ENCODE measurements at places on chromosomes 3 and 15.
A peak's percentile ranks its signal among the peaks of the same experiment; 100 is the strongest.

DNA sequence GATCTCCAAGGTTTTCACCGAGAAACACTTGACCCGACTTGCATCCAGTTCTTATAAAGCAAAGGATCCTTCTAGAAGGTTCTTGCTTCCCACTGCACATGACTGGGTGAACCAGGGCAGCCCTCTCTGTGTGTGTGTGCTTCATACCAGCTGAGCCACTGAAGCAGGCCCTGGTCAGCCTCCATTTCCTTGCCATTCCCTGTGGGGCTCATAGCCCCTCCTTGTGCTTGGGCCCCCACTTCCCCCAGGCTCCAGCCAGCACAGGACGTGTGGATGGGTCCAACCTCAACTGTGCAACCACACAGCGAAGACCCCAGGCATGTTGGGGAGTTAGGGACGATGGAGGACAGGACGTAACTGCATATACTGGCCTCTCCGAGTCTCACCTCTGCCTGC, 15.5 kb downstream of the KLF15 start:
- H3K4me1 ChIP-seq = no peaks in the 10 kb centered on the region
- no peak overlapping the region for H3K27ac ChIP-seq
- no peak overlapping the region for H3K4me3 ChIP-seq
- no peak for DNase-seq

DNA sequence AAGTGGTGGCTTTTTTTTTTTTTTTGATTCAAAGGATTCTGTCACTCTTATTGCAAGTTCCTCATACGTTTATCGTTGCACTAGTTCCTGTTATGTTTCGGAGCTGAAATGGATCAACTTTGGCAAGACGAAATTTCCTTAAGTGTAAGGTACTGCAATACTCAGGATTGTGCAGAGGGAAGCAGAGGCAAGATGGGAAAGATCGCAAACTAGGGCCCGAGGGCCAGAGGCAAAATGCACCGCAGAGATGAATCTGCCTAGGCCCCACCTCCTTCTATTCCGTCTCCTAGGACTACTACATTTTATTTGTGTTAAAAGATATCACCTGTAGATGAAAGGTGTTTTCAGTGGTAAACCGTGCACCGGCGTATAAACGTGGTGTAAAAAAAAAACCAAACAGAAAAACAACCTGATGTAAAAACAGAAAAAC, 331 bp downstream of the RNU6-1 start:
- peak overlapping the region; percentile 99 for H3K27ac ChIP-seq
- no peak for DNase-seq
- H3K4me3 ChIP-seq = peak overlapping the region; percentile 94
- H3K27me3 ChIP-seq = peaks cover 42% of the 10 kb centered on the region
- peaks cover 49% of the 10 kb centered on the region for H3K4me1 ChIP-seq

GRCh38 chr15:88741671-88742070, 61.6 kb upstream of the ACAN start:
- no peak for DNase-seq
- H3K4me3 ChIP-seq = no peak overlapping the region
- peaks cover 30% of the 10 kb centered on the region for H3K27me3 ChIP-seq
- no peaks in the 10 kb centered on the region for H3K4me1 ChIP-seq
- no peaks in the 10 kb centered on the region for H3K36me3 ChIP-seq

DNA sequence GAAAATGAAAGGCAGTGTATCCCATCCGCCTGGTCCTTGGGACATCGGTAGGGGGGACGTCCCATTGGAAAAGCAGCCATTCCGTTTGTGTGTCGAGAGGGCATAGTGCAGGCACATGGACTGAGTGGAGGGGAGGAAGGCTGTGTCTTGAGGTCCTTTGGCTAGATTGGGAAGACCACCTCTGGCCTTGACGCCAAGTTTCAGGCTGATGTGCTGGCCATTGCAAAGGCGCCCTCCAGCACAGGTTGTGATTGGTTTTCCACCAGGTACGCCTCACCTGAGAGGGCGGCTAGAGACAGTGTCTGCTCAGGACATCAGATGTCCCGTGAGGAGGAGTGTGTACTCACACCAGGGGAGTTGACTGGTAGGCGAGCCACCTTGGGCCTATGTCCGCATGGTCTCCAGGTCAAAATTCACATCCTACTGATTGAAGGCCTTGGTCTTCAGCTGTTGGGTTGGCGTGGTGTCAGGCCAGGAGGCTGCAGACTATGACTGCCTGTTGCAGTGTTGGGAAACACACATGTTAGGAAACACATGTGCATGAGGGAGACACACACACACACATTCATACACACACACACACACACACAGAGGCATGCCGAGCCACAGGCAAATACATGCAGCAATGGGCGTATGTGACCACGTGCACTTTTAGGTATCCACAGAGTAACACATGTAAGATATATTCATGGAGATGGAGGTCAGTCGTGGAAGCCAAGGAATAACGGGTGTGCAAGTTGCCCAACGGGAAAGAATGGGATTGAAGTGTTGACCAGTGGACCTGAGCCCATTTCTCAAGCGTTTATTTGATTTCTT, 98.4 kb downstream of the SNRPN start:
- H3K4me1 ChIP-seq = no peaks in the 10 kb centered on the region
- no peaks in the 10 kb centered on the region for H3K27me3 ChIP-seq
- peak; percentile 54 for DNase-seq
- no peak overlapping the region for H3K27ac ChIP-seq

GRCh38 chr15:98363416-98363815, 284.9 kb upstream of the IGF1R start:
- H3K27ac ChIP-seq = no peak overlapping the region
- peaks cover 14% of the 10 kb centered on the region for H3K27me3 ChIP-seq
- DNase-seq = no peak
- H3K36me3 ChIP-seq = no peaks in the 10 kb centered on the region
- H3K4me3 ChIP-seq = no peak overlapping the region

GRCh38 chr3:189773056-189773455, 141.9 kb downstream of the TP63 start:
- H3K27ac ChIP-seq = no peak overlapping the region
- H3K27me3 ChIP-seq = peaks cover 7% of the 10 kb centered on the region
- no peak for DNase-seq
- no peaks in the 10 kb centered on the region for H3K36me3 ChIP-seq

DNA sequence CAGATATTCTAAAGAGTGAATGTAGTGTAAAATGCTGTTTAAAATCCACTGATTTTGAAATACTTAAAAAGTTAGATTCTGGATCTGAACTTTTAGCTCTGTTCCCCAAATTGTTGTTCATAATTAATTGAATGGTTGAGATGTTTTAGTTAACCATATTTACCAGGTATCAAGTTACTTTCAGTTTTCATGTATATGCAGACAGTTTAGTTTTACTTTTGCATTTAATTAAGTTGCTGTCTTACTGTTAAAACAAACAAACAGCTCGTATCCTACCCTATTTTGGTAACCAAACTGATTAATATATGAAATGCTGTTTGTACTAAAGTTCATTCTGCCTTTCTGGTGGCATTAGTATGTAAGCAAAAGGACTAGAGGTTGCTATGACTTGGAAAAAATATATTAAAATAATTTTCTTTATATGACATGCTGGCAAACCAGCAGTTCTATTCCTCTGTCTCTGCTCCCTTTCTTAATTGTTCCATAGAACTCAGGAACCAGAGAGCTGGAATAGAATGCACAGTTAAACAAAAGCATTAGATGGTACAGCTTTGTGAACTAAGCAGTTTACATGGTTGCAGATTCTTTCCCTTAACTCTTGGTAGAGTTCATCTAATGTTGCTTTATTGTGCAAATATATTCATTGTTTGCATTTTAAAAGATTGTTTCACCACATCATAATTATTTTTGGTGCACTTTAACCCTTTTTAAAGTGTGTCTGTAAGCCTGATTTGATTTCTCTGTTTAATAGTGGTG, 39.5 kb upstream of the SCAANT1 start:
- H3K4me3 ChIP-seq = no peak overlapping the region
- no peak overlapping the region for H3K27ac ChIP-seq
- peaks cover 19% of the 10 kb centered on the region for H3K36me3 ChIP-seq
- H3K4me1 ChIP-seq = peaks cover 37% of the 10 kb centered on the region
- DNase-seq = no peak

GRCh38 chr3:177603148-177603603, 405.9 kb upstream of the TBL1XR1 start:
- DNase-seq = no peak
- peaks cover 55% of the 10 kb centered on the region for H3K4me1 ChIP-seq
- H3K36me3 ChIP-seq = peaks cover 4% of the 10 kb centered on the region
- no peaks in the 10 kb centered on the region for H3K27me3 ChIP-seq
- H3K4me3 ChIP-seq = peak overlapping the region; percentile 9

- H3K4me3 ChIP-seq = no peak overlapping the region
- H3K36me3 ChIP-seq = peaks cover 1% of the 10 kb centered on the region
- peaks cover 45% of the 10 kb centered on the region for H3K4me1 ChIP-seq
Observed at GRCh38 chr3:73419942-73420341, 204.8 kb downstream of the PDZRN3 start.

DNA sequence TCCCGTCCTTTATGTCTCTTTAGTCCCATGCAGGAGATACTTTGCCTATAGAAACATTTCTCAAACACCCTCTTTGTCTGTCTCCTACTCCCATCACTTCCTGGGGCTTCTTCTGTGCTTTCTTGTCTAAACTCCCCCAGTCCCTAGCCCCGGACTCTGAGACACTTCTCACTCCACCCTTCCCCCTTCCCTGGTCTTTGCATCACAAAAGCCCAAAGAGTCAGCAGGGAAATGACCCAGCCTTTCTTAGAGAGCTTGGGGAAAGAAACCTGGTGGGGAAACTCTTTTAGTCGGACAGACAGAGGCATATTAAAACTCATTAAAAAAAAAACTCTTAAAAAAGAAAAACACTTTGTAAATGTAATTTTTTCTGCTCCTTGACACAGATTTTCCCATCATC, 211.2 kb downstream of the TJP1 start:
- H3K27me3 ChIP-seq = peaks cover 23% of the 10 kb centered on the region
- H3K4me3 ChIP-seq = no peak overlapping the region
- no peaks in the 10 kb centered on the region for H3K36me3 ChIP-seq
- H3K27ac ChIP-seq = no peak overlapping the region

DNA sequence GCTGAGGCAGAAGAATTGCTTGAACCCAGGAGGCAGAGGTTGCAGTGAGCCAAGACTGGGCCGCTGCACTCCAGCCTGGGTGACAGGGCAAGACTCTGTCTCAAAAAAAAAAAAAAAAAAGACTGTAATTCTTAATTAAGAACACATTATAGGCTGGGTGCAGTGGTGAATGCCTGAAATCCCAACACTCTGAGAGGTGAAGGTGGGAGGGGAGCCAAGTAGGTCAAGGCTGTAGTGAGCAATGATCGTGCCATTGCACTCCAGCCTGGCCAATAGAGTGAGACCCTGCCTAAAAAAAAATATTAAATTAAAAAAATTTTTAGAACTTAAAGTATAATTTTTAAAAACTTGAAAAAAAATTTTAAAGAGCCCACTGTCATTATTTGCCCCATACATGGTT, 13.4 kb upstream of the ARPIN start:
- H3K27me3 ChIP-seq = no peaks in the 10 kb centered on the region
- no peaks in the 10 kb centered on the region for H3K4me1 ChIP-seq
- H3K4me3 ChIP-seq = no peak overlapping the region

DNA sequence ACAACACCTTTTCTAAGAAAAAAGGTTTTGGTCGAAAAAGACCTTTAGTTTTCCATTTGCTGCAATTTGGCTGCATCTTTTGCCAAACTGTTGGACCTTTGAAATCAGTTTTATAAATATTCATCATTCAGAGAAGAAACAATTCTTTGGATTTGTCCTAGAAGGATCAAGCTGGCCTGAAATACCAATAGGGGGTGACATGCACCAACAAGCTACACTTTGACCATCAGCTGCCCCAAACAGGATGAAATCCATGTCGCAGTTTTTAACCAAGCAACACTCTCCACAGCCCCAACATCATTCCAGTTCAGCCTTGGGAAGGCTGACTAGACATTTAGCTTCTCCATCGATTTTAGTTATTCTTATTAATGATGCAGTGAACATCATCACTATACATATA, 9.8 kb downstream of the RPL15 start:
- no peak overlapping the region for H3K4me3 ChIP-seq
- no peaks in the 10 kb centered on the region for H3K36me3 ChIP-seq
- H3K27me3 ChIP-seq = no peaks in the 10 kb centered on the region
- H3K4me1 ChIP-seq = peaks cover 11% of the 10 kb centered on the region

DNA sequence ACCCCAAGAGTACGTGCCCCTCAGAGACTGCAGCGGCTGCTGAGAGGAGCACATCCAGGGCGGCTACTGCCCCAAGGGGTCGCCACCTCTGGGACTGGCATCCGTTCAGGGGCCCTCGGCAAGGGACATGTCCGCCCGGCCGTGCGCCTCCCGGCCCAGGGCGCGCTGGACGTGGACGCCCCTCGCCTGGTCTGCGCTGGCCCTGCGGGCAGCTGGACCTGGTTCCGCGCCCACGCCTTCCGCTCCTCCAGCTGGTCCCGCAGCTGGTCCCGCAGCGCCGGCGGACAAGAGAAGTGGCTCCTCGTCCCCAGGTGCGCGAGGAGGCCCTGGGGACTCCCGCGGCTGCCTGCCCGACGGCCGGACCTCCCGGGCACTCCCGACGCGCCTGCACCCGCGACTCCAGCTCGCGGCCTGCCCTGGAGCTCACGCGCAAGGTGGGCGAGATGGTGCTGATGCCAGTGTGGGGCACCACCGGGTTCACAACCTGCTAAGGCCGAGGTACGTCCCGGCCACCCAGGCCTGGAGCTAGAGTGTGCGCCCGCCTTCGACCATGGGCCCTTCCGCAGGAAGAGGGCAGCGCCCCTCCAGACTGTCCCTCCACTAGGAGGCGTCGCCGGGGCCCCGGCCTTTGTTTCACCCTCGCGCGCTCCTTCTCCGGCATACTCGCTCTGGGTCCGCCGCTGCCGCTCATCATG, 14.4 kb upstream of the GP9 start:
- no peaks in the 10 kb centered on the region for H3K4me1 ChIP-seq
- H3K27ac ChIP-seq = no peak overlapping the region
- peaks cover 18% of the 10 kb centered on the region for H3K27me3 ChIP-seq
- no peak overlapping the region for H3K4me3 ChIP-seq

GRCh38 chr15:78044407-78045155, 32.9 kb downstream of the TBC1D2B start:
- peaks cover 23% of the 10 kb centered on the region for H3K4me1 ChIP-seq
- DNase-seq = no peak
- H3K36me3 ChIP-seq = peaks cover 17% of the 10 kb centered on the region
- no peak overlapping the region for H3K4me3 ChIP-seq
- H3K27me3 ChIP-seq = no peaks in the 10 kb centered on the region
- H3K27ac ChIP-seq = no peak overlapping the region

- no peaks in the 10 kb centered on the region for H3K36me3 ChIP-seq
- H3K4me1 ChIP-seq = peaks cover 4% of the 10 kb centered on the region
- H3K4me3 ChIP-seq = no peak overlapping the region
- H3K27me3 ChIP-seq = peaks cover 3% of the 10 kb centered on the region
- no peak for DNase-seq
- no peak overlapping the region for H3K27ac ChIP-seq
Observed at GRCh38 chr3:154766765-154767503, 313.2 kb upstream of the MME start.

GRCh38 chr3:148073721-148074456, 623.8 kb upstream of the AGTR1 start:
- H3K27ac ChIP-seq = no peak overlapping the region
- H3K36me3 ChIP-seq = no peaks in the 10 kb centered on the region
- H3K4me1 ChIP-seq = peaks cover 11% of the 10 kb centered on the region
- H3K27me3 ChIP-seq = no peaks in the 10 kb centered on the region
- no peak overlapping the region for H3K4me3 ChIP-seq
